ENCODE measurements at places on chromosomes 11 and 22. TPM values are rescaled to one million over a fixed set of nuclear protein-coding genes. Genes with fewer than 3 reads are reported as not detected.

DNA sequence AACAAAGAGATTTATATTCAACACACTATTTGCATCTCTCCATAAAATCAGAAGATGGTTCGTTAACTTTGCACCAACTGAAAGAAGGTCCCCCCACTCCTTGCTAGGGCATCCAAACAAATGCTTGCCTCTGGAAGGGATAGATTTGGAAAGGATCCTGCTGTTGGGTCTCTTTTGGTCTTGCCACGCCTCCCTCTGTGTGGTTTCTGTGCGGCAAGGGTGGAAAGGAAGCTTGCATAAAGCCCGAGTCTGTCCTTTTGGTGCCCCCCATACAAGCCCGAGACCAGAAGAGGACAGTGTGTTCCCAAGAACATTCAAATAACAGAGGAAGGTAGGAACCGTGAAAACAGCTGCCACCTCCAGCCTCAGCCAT, 15.1 kb downstream of the SCGB1A1 start:
- DNase-seq: peak; percentile 44

DNA sequence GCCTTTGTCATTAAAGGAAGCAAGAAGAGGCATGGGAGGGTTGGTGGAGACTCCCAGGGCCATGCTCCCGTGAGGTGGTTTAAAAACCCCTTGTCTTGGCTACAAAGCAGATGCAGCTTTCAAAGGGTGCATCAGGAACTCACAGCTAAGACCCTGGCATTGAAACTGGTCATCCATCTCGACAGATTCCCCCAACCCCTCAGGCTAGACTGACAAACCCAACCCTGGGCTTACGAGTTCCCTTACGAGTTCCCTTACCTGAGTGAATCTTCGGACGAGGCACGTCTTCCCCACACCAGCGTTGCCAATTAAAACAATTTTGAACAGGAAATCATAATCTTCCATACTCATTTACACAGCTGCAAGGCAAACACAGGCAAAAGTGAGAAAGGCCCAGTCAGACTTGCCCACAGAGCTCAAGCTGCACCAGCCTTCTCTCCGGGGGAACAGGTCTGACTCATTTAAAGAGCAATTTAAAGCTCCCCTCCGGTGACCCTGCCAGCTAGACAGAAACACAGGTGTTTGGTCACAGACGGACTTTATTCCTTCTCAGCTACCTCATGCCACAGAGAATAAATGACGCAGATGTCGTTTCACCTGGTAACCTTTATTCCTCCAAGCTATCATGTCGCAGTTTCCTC, 74.6 kb downstream of the RAB30 start:
- no peak for DNase-seq

DNA sequence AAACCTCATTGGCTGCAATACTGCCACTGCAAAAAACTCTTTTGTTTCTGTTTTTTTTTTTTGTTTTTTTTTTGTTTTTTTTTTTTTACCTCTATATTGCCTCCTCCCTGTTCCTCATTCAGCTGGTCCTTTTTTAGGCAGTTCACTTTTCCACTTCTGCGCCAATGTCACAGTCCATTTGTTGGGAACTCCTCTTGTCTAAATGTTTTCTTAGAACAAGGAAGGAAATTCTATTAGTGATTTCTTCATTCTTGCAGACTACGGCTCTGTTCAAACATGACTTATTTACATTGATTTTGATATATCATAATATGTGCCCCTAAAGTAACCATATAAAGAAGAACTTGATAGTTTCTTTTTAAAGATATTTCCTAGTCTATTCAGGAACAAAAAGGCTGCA, 2.9 kb downstream of the FAM118B start:
- no peak for DNase-seq

DNA sequence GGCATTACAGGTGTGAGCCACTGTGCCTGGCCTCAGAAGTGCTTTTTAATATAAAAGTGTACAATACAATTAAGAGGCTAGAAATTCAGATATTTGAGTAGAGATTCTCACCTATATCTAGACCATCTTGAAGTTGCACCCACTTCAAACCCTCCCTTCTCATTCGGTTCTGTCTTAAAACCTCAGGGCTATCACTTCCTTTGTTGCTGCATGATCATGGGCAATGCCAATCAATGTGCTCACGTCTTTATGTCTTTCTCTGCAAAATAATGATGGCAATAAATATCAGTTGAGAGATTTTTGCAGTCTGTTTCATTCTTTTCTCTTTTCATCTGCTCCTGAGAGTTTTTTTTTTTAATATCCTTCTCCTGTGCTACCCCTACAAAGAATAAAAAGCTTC, 9.3 kb upstream of the NUP160 start:
- DNase-seq: no peak

GRCh38 chr11:105719073-105719822, 109.4 kb downstream of the GRIA4 start:
- no peak for DNase-seq

DNA sequence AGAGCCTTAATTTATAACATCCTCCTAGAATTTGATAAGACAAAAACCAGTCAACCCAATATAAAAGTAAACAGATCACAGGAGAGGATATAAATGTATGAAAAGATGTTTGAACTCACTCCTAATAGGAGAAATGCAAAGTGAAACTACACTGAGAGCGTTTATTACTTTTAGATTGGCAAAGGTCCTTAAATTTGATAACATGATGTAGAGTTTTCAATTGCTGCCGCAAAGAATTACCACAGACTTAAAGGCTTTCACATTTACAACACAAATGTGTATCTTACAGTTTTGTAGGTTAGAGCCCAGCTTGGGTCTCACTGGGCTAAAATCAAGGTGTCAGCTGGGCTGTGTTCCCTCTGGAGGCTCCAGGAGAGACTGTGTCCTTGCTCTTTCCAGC, 9.1 kb upstream of the POU2AF2 start:
- DNase-seq: no peak

DNA sequence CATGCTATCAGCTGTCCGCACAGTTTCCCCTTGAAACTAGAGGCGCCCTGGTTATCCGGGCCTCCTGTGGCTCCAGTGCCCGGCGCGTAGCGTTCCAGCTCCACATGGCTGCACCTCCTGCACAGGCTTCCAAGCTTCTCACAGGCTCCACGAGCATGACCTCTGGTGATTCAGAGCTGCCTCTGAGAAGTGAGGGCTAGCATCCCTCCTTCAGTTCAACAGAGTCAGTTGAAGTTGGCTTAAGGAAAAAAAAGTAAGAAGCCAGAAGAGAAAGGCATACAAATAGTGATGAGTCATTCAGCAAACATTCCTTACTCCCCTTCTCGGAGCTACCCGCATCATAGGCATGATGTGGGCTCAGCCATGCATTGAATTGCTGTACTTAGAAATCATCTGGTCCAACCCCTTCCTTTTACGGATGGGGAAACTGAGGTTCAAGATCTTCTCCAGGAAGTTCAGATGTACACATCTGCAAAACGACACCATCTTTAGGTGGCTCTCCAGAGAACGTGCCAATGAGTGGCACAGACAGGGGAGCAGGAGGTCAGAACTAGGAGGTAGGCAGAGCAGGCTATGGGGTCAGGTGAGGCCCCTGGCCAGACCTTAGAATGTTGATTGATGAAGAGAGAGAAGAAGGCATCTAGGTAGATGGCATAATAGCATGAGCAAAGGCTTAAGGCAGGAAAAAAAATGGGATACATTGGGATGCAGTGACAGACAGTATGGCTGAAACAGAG, 216.3 kb upstream of the TBCEL start:
- DNase-seq: peak; percentile 70

GRCh38 chr11:97610854-97611253, 1221.0 kb downstream of the JRKL start:
- no peak for DNase-seq

DNA sequence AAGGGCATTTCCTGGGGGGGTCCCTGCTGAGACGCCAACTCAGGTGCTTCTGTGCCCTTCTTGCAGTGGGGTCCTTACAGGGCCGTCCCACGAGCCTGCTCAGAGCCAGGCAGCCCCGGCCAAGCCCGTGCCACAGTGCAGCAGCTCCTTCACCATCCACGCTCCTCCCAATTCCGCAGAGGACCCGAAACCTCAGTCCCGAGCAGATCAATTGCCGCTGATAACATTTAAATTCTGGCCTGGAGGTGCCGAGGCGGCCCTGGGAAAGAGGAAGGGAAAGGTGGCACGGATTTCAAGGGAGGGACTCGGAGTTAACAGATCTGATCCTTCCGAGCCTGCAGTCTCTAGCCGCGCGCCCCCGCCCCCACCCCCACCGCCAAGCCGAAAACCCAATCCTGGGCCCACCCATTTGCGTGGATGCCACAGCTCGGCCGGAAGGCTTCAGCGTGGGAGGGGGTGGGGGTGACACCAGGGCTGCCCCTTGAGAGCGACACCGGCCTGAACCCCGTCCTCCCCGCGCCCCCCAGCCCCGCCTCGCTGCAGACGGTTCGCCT, 32.3 kb upstream of the JAM3 start:
- DNase-seq: peak; percentile 84

GRCh38 chr11:33984682-33985389, 66.7 kb upstream of the CAPRIN1 start:
- no peak for DNase-seq

DNA sequence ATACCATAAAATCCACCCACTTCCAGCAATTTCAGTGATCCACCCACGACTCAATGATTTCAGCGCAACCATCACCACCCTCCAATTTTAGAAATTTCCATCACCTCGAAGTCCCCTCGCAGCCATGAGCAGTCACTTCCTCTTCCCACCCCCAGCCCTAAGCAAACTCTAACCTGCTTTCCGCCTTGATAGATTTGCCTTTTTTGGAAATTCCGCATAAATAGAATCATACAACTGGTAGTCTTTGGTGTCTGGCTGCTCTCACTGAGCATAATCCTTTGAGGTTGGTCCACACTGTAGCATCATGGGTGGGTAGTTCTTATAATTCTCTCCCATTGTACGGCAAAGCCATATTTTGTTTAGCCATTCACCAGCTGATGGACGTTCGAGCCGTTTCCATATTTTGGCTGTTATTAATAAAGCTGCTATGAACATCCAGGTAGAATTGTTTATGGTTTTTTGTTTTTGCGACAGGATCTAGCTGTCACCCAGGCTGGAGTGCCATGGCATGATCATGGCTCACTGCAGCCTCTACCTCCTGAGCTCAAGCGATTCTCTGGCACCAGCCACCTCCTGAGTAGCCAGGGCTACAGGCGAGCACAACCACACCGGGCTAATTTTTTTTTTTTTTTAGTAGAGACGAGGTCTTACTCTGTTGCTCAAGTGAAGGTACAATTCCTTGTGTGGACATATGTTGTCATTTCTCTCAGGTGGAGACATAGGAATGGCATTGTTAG, 16.0 kb downstream of the PIM3 start:
- DNase-seq: no peak

DNA sequence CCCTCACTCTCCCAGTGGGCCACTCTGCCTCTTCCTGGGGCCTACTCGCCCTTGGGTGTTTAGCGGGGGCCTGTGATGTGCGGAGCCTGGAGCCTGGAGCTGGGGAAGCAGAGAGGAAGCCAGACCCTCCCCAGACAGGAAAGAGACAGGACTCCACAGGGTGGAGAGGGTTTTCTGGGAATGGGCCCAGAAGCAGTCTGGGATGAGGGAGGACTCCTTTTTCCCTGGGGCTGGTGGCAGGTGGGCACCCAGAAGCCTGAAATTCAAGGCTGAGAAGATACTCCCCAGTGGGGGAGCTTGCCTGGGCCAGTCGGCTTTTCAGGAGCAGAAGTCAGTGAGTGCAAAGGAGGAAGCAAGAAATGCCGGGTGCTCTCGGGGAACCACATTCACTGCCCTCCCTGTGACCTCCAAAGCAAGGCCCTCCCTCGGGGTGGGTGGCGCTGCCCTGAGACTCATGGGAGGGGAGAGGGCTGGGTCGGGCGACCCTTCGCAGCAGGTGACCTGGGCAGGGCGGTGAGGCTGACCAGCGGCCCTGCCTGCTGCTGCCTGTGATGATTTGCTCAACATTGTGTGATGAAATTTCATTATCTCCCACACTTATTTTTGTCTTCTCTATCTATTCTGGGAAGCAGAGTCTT, 1377.4 kb downstream of the BRD1 start:
- no peak for DNase-seq

- DNase-seq: no peak
These were observed 102.4 kb downstream of the LRRC32 start for GRCh38 chr11:76568139-76568538.

DNA sequence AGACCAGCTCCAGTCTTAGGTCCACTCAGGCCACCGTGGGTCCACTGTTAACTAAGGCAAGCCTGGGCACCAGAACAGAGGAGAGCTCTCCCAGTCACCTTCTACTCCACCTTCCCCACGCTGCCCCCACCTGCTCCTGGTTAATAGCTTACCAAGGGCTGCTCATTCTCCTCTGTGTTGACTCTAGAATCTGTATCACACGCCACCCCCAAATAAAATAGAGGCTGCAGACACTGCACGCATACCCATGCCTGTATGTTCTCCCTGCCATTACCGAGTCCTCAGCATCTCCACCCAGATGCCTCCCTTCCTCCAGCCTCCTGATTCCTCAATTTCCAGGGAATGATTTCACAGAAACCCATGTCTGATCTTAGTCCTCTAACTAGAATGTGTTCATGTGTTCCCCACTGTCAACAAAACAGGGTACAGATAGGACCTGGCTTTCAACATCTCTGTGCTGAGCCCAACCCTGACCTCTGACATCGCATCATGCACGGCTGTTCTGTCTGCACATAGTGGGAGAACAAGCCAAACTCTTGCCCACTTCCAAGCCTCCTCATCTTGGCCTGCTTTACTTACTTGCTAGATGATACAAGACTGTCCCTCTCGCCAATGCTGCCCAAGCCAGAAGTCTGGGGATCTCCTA, 49.8 kb downstream of the SMCO4 start:
- DNase-seq: no peak

DNA sequence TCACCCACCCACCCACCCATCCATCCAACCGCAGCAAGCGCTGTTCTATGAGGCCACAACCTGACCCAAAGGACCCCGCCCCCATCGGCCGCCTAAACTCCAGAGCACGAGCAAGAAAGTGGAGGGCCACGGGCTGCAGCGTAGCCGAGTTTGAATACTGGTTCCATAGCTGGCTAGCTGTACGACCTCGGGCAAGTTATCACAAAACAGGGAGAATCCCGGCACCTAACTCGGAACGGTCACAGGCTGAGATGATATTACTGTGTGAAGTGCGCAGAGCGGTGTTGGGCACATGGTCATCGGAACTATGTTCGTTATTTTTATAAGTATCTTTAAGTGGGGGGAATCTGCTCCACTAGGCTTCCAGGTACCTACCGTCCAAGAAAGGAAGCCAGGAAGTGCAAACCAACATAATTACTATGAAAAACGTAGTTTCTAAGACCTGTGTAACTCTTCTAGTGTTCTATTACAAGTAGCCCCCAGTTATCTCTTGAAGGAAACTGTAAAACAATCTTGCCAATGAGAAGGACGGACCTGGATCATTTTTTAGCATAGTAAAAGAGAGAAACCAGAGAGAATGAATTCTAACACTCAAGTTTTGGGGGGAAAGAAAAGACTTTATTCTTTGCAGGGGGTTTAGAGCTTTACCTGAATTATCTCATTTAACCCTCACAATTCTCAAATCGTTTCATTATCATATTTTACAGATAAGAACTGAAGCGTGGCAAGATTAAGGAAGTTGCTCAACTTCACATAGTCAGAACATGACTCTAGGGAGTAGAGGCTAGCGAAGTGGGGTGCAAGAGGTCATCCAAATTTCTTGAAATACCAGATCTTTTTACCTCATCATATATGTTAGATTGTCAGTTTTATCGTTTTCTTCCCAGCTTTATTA, 663 bp upstream of the BUD13 start:
- DNase-seq: no peak

CADM1 gene
- 88.2 TPM for total RNA-seq

TBX10 gene
- not detected for total RNA-seq

MMP1 gene
- total RNA-seq: not detected
